ENCODE measurements at places on chromosomes 5 and 9.

GRCh38 chr9:89471390-89471789, 26.5 kb downstream of the SEMA4D start:
- DNase-seq: no peak

DNA sequence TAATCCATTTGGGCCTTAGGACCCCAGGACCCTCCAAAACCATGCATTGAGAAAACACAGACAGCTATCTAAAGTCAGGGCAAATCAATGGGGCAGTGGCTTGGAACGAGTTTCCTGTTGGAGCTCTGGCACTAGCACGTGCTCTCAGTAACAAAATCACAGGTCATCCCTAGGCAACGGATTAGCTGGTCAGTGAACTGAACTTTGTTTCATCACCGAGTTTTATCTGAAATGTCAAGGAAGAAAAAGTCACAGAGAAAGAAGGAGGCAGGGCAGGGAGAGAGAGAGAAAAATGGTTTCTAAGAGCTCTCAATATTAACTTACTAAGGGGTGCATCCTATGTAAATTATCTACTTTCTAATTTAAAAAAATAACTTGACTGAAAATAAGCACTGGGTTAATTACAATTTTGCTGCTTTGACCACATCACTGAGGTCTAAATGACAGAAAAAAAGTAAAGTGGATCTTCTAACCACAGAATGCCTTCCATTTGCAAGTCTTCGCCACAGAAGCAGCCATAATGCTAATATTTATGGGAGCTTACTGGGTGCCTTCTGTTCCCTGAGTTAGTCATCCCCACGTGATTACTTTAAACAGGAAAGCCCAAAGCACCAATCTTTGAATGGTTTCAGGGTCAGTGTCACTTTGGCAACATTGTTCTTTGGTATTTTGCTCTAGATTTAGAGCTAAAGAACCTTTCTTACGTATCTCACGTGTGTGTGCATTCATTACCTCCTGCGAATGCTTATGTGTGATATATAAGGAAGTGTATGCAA, 503.9 kb downstream of the RASEF start:
- no peak for DNase-seq

DNA sequence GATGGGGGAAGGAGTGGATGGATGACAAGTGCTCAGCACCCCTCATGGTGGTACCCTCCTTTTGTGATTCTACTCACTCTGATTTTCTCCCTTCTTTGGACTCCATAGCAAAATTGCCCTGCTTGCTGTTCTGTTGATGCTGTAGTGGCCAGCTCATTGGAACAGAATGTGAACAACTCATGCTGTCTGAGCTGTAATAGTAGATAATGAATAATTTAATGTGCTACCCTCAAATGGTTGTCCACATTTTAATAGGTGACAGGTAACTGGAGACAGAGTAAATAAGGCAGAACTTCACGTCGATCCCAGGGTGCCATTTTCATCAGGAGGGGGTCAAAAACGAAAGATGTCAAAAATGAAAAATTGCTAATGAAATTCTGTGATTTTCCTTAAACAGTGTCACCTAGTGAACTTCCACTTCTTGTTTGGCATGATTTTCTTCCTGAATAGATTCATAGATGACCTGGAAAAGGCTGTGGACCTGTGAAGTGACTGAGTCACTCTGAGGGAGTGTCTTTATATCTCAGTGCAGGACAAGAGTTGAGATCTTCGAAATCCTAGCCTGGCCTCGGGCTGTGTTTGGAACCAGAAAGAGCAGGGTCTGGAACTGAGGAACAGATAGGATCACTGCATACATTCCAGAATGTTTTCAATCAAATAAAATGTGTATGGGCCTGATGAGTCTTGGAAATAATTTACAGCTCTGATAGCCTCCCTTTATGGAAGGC, 270.2 kb downstream of the PSAT1 start:
- no peak for DNase-seq

- DNase-seq: no peak
Measured at GRCh38 chr9:134634176-134634575, 7.4 kb upstream of the COL5A1 start.

DNA sequence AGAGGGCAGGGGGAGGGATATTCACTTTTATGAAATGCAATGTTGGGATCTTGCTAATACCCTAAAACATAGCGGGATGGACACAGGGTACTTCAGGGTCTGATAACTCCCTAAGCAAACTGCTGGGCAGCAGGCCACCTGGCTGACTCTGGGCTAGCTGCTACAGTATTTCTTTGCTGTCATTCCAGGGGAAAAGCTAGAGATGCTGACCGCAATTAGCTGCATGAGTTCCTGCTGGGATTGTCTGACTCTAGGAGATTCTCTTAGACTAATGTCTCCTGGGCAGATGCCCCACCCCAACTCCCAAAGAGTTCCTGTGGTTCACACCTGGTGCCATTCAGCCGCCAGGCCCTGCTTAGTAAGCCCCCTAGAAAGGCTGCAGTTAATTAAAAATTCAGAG, 69.9 kb downstream of the PSAT1 start:
- DNase-seq: no peak

GRCh38 chr9:101176384-101176783, 147.9 kb downstream of the PLPPR1 start:
- no peak for DNase-seq

DNA sequence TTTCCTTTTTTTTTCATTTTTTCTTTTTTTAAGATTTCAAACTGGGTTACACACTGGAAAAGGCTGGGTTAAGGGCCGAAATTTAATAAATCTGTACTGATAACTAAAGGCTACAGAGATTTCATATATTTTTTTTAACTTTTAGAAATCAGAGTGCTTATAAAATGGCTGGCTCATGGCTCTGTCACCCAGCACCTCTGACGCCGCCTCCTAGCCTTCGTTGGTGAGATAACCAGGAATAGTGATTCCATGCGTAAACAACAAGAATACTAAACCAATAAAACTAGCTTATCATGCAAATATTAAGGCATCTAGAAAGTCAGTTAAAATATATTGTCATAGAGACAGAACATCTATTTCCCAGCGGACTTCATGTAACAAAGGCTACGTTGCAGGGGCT, 226.4 kb downstream of the NFIB start:
- DNase-seq: no peak

GRCh38 chr9:97502222-97502983, 937 bp downstream of the TMOD1 start:
- no peak for DNase-seq

DNA sequence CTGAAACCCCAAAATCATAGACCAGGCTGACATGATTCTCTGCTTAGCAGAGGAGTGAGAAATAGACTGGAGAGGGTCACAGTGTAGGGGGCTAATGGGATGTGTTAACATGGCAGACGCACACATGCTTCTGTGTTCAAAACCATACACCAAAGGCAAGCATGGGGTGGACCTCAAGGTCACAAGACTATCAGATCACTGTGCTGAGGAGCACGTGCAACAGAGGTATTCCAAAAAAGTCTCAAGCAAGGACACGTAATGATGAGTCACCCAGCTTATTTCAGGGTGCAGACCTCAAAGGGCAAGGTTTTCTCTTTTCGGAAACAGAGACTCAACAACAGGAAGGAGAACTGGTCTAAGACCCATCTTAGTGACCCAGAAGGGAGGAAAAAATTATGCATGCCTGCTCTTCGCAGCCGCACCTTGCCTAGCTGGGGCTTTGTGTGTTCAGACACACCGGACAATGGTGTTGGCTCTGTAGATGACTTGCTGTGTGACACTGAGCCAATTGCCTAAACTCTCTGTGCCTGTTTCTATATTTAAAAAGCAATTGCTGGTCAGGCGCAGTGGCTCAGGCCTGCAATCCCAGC, 20.3 kb downstream of the WHRN start:
- DNase-seq: no peak

DNA sequence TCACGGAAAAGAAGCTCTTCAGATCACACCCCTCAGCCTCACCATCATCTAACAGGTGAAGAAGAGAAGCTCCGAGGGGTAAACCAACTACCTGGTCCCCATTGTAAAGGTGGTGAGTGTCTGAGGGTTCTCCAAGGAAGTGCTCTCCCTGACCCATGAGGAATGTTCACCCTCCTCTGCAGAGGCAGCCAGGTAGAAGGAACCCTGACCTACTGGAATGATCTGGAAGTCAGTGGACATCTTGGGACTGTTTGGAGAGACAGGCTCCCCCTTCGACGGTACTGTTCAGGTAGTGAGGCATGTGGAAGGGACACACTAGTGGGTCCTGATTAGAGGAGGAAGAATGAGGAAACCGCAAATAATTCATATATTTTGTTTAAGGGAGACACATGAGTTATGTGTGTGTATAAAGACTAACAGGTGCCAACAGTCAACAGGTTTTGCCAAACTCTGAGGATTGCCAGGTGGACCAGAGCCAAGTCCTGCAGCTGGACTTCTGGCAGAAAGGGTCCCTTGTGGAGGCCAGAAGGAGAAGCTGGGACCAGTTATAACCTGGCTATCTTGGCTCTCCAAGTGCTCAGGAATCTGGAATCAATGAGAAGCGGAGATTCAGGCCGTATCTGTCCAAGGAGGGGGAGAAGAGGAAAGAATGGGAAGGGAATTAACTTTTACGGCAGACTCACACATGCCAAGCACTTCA, 3.0 kb upstream of the ZBTB34 start:
- DNase-seq: no peak

DNA sequence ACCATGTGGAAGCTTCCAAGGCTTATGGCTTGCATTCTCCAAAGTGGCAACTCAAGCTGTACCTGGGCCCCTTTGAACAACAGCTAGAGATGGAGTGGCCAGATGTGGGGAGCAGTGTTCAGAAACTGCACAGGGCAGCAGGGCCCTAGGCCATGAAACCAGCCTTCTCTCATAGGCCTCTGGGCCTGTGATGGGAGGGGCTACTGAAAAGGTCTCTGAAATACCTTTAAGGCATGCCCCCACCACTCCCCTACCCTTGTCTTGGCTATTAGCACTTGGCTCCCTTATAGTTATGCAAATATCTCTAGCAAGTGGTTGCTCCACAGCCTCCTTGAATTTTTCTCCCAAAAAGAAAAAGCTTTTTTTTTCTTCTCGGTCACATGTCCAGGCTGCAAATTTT, 1014.6 kb downstream of the DTWD2 start:
- no peak for DNase-seq

GRCh38 chr5:103523319-103523718, 39.3 kb downstream of the NUDT12 start:
- DNase-seq: no peak

GRCh38 chr9:89882930-89883361, 278.1 kb downstream of the GADD45G start:
- DNase-seq: no peak

DNA sequence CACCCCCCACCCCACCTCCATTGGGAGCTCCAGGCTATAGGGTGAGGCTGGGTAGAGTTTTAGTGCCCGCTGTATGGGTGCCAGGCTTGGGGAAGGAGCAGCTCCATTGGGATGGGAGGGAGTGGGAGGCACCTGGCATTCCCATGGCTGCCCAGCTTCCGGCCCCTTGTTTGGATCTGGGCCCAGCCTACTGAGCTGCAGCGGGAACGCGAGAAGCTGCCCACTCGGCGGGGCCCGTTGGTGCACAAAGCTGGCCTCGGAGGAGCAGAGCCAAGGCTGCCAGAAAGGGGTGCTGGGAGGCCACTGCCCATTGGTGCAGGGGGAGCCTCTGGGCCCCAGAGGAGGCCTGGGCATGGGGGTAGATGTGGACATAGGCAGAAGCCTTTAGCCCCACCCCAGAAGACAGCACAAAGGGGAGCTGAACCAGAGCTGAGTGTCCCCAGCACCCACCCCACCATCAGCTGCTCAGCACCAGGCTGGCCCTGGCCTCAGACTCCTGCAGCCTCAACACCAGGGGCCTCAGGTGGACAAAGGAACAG, 4.4 kb downstream of the LCN9 start:
- no peak for DNase-seq

DNA sequence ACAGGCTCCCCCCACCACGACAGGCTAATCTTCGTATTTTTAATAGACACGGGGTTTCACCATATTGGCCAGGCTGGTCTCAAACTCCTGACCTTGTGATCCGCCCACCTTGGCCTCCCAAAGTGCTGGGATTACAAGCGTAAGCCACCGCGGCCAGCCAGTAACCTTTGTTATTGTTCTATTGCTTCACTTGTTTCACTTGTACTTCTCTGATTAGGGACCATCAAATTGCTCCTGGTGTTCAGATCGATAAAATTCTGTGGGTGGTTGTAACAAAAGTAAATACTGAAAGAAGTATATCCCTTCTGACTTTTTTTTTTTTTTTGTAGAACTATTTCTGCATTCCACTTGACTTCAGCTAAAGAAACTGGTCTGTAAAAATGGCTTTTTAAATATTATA, 445.5 kb upstream of the CDH10 start:
- no peak for DNase-seq

DNA sequence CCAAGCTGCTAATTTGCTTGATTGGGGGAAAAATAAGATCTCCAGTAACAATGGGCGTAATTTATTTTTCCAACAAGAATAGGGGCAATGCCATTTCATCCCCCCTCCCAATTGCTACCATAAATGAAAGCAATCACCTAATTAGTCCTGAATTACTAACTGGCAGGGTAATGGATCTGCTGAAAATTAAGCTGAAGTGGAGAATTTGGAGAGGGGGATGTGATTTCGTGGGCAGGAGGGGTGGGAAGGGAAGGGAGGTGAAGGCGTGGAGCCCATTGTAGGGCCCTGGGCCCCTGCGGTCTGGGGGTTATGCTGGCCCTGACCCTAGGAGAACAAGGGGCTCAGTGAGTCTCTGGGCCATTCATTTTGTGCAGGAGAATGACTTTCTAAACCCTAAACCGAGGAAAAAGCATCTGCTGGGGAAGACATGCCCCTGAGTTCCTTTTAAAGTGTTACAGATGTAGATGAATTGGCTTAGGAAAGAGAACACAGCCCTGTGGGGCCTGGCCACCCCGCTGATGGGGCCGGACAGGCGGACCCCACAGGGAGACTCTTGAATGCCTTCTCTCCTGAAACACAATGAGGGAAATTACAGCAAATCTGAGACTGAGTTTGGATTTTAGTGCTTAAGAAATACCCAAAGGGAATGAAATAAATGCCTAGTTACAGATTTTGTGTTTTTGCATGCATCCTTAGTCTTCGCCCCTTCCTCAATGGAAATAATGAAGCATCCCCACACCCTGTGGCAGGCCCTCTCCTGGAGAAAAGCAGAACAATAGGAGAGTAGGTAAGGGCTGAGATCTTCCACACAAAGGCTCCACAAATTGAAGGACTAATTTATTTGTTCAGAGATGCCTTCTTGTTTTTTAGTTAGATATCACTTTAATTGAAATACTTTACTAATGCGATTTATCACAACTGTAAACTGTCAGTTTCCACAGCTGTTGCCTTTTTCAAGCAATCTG, 143.2 kb downstream of the PSAT1 start:
- DNase-seq: peak; percentile 85

- DNase-seq: no peak
Measured at GRCh38 chr5:79992891-79993657, 2.0 kb upstream of the MTX3 start.

- no peak for DNase-seq
Measured at GRCh38 chr9:129240581-129241211, 62.6 kb upstream of the IER5L start.

All from NCI-H1436 treated with DMSO at 0.1 percent for 48 hours (cell line).